NCI-H345 (cell line): ENCODE measurements at places on chromosomes 4 and X.

GRCh38 chr4:10380735-10381134 lies 76.5 kb downstream of the ZNF518B start:
- no peak for DNase-seq

GRCh38 chrX:118702741-118703140 lies 24.7 kb upstream of the IL13RA1 start:
- no peak for DNase-seq

- no peak for DNase-seq
Measured at GRCh38 chrX:21738950-21739287, 19.0 kb downstream of the SMPX start.

DNA sequence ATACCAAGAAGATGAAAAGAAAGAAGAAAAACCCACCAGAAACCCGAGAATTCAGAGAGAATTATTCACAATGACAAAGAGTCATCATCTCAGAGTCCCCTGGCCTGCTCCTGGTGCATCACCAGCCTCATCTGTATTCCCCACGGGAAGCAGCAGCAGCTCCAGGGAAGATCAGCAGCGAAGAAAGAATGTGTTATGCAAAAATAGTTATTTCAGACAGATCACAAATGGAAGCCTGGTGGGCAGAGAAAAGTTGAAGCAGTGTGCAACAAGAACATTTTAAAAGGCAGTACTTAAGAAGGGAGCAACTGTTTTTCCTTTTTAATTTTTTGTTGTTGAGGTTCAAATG lies 189.2 kb downstream of the PPP3CA start:
- no peak for DNase-seq

- DNase-seq, result no peak
Measured at GRCh38 chr4:152101556-152102435, 341.0 kb upstream of the GATB start.

GRCh38 chr4:95272797-95273196 lies 276.0 kb downstream of the UNC5C start:
- DNase-seq, result no peak

GRCh38 chrX:42028109-42028508 lies 104.8 kb upstream of the CASK start:
- DNase-seq, result no peak

- DNase-seq, result no peak
Measured at GRCh38 chr4:130600706-130601105, 1504.8 kb downstream of the C4orf33 start.

DNA sequence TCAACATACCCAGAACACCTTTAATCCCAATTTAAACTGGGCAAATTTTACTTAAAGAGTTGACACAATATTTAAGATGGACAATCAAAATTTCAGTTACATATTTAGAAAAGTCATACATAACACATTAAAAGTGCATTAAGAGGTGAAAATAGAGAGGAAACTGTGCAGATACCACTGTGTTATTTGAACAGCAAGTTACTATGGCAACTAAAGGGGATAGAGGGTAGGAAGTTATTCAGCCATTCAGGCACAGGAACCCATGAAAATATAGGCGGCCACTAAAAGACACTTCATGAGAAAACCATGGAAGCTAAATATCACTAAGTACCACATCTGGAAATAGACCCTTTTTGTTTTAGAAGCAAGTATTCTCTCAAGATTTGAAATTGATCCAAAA lies 75.1 kb downstream of the PDGFC start:
- no peak for DNase-seq

GRCh38 chrX:4925911-4926310 lies 1212.5 kb upstream of the PRKX start:
- DNase-seq, result no peak

DNA sequence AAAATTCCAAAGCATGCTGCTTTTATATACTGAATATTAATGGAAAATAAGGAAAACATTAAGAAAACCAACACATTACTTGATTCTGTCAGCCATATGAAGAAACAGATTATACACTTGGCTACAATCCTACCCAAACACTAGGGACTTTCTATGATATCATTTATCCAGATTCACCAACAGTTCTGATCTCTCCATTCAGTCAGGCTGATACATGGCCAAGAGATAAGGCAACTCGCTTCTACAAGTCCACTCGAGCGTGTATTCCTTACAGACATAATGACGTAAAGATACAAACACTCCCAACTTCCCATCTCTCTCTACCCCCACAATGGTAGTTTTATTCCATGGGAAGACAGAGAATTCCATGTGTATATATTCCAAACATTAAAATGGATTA lies 44.5 kb downstream of the NEK1 start:
- no peak for DNase-seq

DNA sequence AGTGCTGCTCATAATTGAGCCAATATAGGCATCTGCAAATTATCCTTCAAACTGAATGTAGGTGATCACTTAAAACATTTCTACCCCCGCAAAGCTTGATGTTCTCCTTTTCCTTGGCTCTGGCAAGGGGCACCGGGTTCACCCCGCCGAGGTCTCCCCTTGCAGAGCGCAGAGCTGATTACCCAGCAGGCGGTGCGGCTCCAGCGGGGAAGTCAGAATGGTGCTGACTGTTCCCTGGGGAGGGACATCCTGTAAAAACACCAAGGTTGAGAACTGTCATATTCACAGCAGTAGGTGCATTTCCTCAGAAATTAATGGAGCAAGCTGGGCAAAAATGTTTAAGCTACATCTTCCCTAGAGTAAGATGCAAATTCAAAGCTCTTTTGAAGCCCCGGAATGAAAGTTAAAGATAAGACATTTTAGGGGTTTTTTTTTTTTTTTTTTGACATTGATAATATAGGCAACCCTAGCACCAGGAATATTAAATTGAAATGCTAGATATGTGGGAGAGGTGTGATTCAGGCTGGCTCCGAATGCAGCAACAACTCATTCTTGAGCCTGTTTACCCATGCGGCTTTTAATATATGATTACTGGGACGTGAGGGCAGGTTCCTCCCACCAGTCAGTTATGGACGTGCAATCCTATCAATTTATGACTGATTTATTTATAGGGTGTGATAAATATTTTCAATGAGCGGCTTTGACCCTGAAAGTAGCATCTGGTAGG lies 767.3 kb upstream of the TENM3 start:
- no peak for DNase-seq

- DNase-seq, result no peak
Measured at GRCh38 chrX:27953171-27953570, 28.1 kb downstream of the DCAF8L1 start.

GRCh38 chr4:123444290-123444731 lies 47.7 kb downstream of the SPRY1 start:
- no peak for DNase-seq

DNA sequence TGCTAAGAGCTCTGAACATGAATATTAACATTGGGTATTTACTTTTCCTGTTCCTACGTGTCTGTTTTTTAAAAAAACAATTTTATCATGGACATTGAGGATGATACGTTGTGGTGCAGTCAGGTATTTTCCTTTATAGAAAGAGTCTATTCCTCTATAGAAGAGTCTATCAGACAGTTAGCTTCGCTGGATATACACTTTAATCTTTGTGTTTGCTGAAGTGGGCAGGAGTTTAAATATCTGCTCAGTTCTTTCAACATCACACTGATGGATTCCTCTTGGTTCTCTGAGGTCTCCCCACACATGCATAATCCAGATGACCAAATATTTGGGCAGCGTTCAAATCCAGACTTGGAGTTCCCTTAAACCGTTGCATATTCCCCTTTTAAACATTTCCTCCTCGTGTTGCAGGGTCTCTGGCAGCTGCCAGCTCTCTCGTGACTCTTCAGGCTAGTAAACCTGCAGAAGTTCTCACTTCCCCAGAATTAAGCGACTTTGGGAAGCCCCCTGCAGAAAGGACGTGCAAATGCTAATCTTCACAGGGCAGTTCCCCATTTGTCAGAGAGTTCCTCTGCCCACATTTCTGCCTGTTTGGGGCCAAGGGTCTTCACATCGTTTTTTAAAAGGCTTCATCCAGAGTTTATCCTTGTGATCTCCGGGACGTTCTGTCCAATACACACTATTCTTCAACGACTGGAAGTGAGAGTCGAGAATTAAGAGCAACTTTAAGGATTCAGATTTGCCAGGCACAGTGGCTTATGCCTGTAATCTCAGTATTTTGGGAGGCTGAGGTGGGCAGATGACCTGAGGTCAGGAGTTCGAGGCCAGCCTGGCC lies 20.5 kb upstream of the DHRSX start:
- no peak for DNase-seq

- no peak for DNase-seq
Measured at GRCh38 chrX:66016905-66017658, 22.8 kb downstream of the VSIG4 start.

- DNase-seq, result no peak
Measured at GRCh38 chr4:177109769-177110168, 199.9 kb upstream of the NEIL3 start.

DNA sequence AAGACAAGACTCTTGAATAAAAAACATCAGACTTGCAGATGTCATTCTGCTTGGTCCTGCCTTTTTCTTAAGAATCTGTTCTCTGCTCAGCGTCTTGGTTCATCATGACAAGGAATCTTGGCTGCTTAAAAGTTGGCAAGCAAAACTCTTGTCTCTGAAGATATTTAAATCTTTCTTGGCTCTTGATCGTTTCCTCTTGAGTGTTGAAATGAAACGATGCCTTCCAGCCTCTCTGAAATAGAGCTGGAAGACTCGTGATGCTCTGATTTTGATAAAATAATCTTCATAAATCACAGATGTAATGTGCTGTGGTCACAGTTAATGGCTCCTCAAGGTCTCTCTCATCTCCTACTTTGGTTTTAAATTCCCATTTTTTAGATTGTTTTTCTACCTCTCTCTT lies 39.9 kb upstream of the TMEM192 start:
- no peak for DNase-seq

DNA sequence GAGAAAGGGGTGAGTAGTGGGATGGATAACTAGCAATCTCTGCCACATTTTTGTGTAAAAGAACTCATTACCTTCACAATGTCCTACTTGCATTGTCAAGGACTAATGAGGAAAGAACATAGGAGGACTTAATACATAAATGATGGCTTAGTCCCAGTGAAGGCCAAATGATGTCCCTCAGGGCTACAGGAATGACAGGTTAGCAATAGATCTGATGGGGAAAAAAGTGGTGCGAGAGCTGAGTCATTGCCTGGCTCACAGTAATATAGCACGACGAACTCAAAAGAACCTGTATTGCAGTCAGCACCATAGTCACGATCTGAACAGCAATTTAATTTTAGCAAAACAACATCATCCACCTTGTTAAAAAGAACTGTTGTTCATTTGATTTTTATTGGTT lies 70.9 kb upstream of the ARHGAP36 start:
- no peak for DNase-seq

GRCh38 chrX:95382799-95383198 lies 1301.8 kb upstream of the DIAPH2 start:
- DNase-seq, result no peak

GRCh38 chrX:139554376-139554775 lies 23.8 kb downstream of the F9 start:
- DNase-seq, result no peak

DNA sequence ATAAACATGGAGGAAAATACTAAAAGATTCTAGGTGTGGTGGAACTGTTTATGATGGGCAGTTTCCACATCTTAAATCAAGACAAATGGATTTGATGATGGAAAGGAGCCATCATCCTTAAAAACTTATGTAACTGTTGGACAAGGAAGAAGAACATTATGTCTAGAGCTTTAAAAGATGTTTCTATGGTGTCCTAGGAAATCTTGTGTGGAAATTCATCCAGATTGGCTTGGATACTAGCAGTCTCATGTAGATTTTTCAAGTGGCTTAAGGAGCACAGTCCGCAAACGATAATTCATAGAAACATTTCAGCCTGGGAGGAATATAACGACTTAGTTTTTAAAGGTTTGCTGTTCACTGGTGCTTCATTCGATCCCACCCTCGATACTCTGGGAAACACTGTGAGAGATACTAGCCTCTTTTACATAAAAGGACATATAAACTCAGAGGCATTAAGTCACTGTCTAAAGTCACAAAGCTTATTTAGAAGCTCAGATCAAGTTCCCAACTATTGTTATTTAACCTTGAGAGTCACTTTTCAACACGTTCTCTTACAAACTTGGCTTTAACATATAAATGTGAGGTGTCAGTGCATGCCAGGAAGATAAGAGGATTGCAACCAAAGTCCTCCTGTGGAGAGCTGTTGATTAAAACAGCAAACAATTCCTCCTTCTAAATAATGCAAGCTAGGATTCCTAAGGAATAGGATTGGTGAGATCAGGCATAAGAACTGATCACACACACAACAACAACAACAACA lies 135.7 kb upstream of the SCML1 start:
- DNase-seq, result no peak

- no peak for DNase-seq
Measured at GRCh38 chr4:166239354-166239753, 366.3 kb downstream of the TLL1 start.

- DNase-seq, result no peak
Measured at GRCh38 chr4:71239365-71239764, 99.5 kb upstream of the SLC4A4 start.

GRCh38 chr4:178414042-178414441 lies 971.8 kb upstream of the AGA start:
- DNase-seq, result no peak

DNA sequence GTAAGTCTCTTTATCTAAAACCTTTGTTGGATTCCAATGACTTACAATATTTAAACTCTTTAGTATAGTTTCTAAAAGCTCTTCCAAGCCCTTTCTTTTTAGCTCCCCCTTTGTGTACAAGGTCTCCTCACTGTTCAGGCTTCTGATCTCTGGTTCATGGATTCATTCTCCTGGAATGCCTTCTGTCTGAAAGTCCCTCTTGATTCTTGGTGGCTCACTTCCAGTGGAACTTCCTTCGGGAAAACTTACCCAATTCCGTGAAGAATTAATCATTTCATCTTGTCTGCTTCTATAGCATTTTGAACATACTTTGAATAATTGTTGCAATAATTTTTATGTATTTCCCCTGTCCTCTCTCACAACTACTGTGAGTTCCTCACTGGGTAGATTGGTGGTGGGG lies 3.6 kb downstream of the ARHGAP24 start:
- DNase-seq, result no peak

DNA sequence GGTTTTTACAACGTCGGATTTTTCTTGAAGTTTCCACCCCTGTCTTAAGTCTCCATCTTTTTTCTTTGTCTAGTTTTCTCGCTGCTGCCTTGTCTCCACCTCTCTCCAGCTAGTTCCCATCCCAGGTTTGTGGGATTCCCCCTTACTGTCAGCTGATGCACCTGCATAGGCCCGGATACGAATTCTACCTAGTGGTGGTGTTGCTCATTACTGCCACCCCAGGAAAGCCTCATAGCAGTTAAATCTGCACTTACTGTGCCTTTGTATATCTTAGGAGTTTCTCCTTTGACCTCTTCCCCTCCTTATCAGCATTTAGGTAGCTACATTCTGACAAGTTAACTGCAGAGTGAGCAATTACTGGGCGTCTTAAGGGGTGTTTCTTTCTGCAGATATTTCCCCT lies 1693.1 kb upstream of the TENM3 start:
- DNase-seq, result no peak
